Stimulated activated CD4-positive, alpha-beta T cell treated with anti-CD3 and anti-CD28 coated beads, TNF-alpha, amount 100 ng/mL, for 4 hours (primary cell): ENCODE measurements at places on chromosomes 3 and 15.

DNA sequence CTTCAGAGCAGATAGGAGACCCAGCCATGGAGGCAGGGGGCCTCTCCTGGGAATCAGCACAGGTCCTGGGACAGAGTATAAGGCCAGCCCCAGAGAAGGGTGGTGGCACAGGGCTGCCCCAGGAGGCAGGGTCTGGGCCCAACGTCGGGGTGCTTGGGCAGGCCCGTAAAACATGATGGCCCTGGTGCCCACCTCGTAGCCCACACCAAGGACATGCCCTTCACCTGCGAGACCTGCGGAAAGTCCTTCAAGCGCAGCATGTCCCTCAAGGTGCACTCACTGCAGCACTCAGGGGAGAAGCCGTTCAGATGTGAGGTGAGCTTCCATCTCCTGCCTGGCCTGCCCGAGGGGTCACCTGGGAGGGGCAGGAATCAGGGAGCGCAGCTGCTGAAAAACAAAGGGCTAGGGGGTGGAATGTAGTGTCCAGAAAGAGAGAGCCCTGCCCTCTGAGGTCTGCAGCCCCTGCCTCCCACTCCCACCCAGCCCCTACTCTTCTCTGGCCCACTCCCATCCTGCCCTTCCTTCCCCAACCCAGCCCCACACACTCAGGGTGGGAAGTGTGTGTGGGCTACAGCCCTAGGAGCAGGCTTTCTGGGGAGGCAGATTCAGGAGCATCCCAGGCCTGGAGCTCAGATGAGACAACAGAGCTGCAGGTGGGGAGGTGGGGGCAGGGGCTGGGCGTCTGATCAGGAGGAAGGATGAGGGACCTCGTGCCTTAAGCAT, 9.5 kb downstream of the ZBTB47 start:
- DNase-seq: no peak

- no peak for DNase-seq
Measured at GRCh38 chr3:20160230-20160629, 25.8 kb downstream of the SGO1 start.

- DNase-seq: peak; percentile 46
Measured at GRCh38 chr3:71064956-71065763, 518.4 kb downstream of the FOXP1 start.

DNA sequence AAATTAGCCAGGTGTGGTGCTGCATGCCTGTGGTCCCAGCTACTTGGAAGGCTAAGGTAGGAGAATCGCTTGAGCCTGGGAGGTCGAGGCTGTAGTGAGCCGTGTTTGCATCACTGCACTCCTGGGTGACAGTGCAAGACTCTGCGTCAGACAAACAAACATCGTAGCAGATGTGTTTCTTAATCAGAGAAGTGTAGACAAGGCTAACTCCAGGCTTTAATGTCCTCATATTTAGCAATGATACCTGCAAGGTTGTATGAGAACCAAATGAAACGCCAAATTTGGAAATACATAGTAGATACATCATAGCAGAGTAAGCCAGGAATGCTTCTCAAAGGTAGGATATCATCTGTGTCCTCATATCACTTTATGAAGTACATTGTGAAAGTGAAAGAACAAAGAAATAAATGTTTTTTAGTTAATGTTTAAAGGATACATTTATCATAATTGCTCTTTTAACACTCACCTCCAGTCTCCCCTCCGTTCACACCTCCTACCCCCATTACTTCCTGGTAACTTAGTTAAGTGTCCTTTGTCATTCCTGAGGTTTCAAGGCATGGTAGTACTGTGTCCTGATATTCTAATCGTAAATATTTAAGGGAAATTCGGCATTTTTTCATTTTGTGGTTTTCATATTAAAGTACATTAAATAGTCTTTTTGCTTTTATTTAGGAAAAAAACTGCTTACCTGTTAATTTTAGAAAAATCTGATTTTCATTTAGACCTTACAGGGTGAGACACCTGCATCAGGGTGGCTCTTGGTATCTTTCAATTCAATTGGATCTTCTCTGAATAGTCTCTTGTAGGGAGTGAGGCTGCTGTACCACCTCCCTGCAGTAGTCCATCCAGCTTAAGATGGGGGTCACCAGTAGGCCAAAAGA, 96.1 kb downstream of the OPA1 start:
- no peak for DNase-seq

DNA sequence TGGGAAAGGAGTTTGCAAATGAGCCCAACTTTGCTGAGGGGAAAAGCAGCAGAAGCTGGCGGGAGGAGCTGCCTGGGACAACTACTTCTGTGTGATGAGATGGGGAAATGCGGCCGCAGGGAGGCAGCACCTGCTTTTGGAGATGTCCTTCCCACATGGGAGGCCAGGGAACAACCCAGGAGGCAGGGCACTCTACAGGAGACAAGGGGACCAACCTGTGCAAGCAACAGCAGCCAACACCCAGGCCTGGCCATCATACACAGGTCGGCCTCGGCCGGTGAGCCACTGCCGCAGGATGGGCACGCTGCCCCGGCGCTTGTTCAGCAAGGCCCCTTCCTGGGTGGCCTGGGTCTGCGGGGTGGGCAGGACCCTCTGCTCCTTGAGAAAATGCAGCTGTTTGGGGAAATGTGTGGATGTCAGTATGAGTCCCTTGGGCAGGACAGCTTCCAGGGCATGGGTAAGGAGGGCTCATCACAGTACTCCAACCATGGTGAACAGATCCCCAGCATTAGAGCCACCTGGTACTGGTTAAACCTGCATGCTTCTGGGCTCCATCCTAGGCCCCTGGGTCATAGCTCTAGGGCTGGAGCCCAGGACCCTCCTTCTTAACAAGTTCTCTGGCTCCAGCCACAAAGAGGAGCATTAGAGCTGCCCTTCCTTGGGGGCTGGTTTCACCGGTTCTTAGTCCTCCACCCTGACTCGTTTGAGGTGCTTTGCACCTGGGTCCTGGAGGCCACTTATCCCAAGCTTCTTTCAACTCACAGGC, 11.6 kb downstream of the EPB42 start:
- no peak for DNase-seq

GRCh38 chr15:101001796-101002195, 82.6 kb downstream of the LRRK1 start:
- DNase-seq: no peak

DNA sequence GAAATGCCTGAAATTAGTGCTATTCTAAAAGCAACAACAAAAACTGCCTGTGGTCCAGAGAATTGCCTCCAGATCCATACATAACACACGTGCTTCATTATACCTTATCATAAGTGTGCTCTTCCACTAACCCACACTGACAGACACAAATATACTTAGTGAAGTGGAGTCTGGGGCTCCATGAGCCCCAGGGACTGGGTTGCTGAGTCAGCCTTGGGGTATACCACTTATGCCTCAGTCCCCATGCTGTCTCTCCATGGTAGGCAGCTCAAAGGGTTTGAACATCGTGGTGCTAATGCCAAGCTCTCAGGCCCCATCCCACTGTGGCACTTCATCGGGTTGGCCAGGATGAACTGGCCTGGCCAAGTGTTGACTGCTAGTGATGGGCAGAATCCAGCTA, 10.8 kb downstream of the ZDHHC3 start:
- DNase-seq: no peak

- DNase-seq: no peak
Measured at GRCh38 chr15:70892002-70892911, at the start of the genes LRRC49 and THAP10. Gene LRRC49, plus strand, starts transcription at chr15:70892826. Its CDS starts 69 bp downstream, at chr15:70892895. Gene THAP10, minus strand, starts transcription at chr15:70892433. Its CDS starts 161 bp downstream, at chr15:70892272.

- no peak for DNase-seq
Measured at GRCh38 chr3:31472479-31473390, 60.0 kb upstream of the STT3B start.

- no peak for DNase-seq
Measured at GRCh38 chr3:100975714-100976113, 17.5 kb downstream of the ABI3BP start.

DNA sequence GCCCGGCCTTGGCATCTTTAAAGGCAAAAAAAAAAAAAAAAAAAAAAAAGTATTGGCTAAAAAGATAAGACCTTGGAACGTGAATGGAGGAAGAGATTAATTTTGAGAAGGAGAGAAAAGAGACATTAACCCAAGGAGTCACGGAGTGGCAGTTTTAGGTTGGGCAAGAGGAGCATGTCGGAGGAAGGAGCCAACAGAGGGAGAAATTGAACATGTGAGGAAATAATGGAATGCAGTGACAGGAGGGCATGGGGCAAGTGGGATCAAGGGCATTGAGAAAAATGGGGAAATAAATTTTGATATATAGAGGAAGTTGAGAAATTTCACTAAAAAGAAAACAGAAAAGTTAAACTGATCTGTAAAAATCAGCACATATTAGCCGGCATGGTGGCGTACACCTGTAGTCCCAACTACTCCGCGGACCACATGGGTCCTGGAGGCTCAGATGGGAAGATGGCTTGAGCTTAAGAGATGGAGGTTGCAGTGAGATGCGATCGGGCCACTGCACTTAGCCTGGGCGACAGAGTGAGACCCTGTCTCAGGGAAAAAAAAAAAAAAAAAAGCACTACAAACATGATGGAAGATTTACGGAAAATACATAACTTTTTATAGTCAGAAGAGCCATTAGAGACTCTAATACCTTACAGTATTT, 1.2 kb downstream of the HAUS2 start:
- DNase-seq: no peak

- no peak for DNase-seq
Measured at GRCh38 chr3:47410417-47410720, 29.5 kb downstream of the PTPN23 start.

DNA sequence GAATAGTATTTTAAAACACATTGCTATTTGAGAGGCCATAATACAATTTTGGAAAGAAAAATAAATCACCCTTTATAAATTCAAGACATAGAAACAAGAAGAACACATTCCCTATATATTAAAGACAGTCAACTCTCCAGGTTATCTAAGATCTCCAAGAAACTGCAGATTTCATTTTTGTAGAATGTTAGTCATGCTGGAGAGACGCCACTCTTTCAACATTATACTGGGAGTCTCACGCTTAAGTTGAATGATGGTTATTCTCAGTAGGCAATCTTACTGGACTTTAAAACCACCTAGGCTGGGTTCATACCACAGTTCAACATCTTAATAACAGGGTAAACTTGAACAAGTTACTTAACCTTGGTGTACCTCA, 3.6 kb upstream of the CHRM5 start:
- DNase-seq: no peak

DNA sequence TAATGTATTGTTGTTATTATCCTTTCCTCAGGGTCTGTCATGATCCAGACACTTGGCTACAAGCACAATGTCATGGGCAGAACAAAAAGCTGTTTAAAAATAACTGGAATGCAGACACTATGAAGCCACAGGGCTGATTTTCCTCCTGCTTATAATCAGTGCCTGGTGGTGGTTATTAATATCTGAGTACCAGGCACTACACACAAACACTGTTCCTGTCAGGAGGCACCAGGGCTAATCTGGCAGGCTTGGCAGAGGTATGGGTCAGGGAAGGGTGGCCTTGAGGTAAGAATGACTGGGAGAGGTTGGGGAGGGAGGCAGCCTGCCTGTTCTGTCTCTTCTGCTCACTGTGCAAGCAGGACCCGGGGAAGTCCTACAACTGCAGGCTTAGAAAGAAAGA, 67.2 kb downstream of the WDR76 start:
- no peak for DNase-seq

DNA sequence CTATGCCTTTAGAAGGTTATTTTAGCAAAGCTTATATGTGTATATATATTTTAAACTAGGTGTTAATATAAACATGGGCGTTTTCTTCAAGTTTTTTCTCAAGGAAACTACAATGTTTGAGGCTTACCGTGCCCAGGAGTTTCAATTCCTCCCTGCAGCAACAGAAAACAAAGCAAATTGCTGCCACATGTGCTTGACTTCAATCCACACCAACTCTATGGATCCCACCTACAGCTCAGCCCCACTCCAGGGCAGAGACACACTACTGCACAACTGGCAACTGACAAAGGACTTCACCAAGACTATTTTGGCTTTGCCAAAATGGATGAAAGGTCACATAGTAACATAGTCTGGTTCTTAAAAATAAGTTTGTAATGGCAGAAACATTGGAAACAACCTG, 346.6 kb downstream of the ERC2 start:
- no peak for DNase-seq
